Heart right ventricle (tissue), 16 donors: ENCODE measurements at places on chromosomes 1 and 21. TPM values are rescaled to one million over a fixed set of nuclear protein-coding genes. Genes with fewer than 3 reads are reported as not detected.

The FCRL2 gene
- total RNA-seq: not detected

The AMY2A gene
- total RNA-seq: 1.4 TPM

The NCMAP gene
- 0.05 TPM for total RNA-seq

The RPS6KC1 gene
- total RNA-seq: 10.9 TPM

The RPE65 gene
- total RNA-seq: 0.09 TPM

The SLFNL1 gene
- total RNA-seq: not detected

The RGS2 gene
- total RNA-seq: 12.6 TPM

The SSR2 gene
- total RNA-seq: 71.0 TPM

The TNNT2 gene
- total RNA-seq: 9,352 TPM

The COL6A1 gene
- total RNA-seq: 98.2 TPM

The SPRR3 gene
- total RNA-seq: not detected

The GPR37L1 gene
- total RNA-seq: 0.20 TPM

The SERPINC1 gene
- not detected for total RNA-seq

The DESI2 gene
- 19.5 TPM for total RNA-seq

The KRTAP13-2 gene
- not detected for total RNA-seq

The MCOLN2 gene
- total RNA-seq: 0.27 TPM

The MR1 gene
- 1.8 TPM for total RNA-seq

The DMBX1 gene
- not detected for total RNA-seq

The TACSTD2 gene
- total RNA-seq: 0.15 TPM

The HSPA13 gene
- total RNA-seq: 19.2 TPM

The CD164L2 gene
- total RNA-seq: not detected

The NFASC gene
- total RNA-seq: 11.8 TPM

The RAB7B gene
- total RNA-seq: 1.7 TPM
